Thoracic aorta (tissue), 2 donors: ENCODE measurements at places on chromosomes 2 and 18. TPM values are rescaled to one million over a fixed set of nuclear protein-coding genes. Genes with fewer than 3 reads are reported as not detected.

- DNase-seq = no peak
Observed at GRCh38 chr18:50277942-50278341, 3.4 kb downstream of the MBD1 start.

DNA sequence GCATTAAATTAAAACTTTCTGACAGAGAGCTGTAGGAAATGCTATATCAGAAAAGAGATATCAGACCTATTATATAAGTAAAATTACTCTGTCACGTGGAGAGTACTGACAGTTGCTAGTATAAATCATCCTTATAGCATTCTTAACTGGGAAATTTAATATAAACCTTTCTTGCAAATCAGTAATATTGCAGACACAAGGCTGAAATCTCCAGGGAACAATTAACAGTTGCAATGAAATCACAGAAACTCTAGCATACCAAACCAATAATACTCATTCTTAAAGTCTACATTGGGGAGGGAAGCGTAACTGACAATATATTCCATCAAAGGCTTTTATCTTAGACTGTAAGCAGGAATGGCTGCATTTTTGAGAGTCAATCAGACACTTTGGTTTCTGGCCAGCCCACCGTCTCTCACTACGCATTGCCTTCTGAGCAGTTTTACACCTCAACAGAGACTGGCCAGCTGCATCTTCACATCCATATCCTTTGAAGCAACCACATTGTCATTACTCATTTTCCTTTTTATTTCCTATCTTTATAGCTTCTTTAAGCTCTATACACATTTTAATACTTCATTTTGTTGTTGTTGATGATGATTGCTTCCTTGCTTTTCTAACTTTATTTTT, 536.0 kb upstream of the CDH2 start:
- no peak for DNase-seq

- no peak for DNase-seq
Observed at GRCh38 chr2:147554521-147555107, 290.2 kb upstream of the ACVR2A start.

DNA sequence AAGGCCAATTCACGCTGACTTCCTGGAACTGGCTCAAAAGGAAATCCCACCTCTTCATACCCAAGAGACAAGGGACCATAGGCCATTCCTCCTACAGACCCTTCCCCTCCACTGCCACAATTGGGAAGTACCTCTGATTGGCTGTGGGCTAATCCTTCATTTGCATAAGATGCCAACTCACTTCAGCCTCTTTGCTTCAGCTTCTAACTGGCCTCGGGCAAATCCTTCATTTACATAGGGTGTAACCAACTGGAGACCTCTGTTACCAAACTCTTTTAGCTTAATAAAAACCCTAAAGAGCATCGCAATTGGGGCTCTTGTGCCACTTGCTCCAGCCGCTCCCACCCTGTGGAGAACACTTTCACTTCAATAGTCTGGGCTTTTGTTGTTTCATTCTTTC, 38.2 kb downstream of the MC2R start:
- no peak for DNase-seq

DNA sequence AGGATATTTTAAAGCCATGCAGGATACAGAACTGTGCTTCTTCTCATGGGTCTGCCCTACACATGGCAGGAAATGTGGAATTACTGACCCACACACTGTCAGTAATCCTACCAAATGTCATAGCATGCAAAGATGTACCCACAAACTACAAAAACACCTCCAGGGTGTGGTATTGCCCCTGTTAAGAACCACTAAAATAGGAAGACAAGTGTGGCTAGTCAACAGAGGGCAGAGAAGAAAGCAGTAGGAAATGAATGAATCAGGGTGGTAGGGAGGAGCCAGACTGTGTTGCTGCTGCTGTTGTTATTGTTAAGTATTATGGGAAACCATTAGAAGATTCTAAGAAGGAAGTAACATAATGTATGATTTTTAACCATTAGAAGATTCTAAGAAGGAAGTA, 556.7 kb upstream of the ACVR2A start:
- DNase-seq = no peak

DNA sequence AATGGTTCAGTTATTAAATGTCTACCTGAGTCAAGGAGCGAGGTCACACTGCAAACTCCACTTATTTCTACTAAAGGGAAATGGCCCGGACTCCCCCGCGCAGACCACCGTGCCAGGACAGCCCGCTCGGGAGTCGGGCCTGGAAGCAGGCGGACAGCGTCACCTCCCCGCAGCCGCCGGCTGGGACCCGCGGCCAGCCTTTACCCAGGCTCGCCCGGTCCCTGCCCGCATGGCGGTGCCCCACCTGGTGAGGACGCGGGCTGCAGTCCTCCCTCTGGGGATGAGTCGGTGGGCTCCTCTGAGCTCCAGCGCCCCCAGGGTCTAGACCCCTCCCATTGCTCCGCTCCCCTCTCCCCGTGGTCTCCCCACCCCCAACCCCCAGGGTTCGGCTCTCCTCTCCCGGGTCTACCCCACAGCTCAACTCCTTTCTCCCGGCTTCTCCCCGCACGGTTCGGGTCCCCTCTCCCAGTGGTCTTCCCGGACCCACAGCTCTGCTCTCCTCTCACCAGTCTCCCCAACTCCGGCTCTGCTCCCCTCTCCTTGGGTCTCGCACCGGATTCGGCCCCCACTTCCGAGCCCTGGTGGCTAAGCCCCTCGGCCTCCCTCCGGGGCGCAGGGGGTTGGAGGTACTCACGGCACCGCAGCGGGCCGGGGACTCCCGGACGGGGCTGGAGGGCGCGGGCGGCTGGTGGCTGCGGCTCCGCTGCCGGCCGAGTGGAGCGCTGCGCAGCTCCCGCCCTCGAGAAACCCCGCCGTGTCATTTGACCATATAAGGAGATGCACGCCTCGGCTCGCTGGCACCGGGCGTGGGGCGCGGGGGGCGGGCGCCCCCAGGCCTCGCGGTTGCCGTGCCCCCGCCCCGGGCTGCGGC, at the start of gene FHL2:
TSS of gene FHL2 (minus strand) at position 716 of the 871 bp plus-strand sequence. CDS start 12,535 bp downstream, outside the sequence.
- no peak for DNase-seq

GRCh38 chr2:148521181-148521580, 123.4 kb upstream of the EPC2 start:
- DNase-seq = no peak

DSEL gene
- total RNA-seq = 34.1 TPM

LBX2 gene
- total RNA-seq = 0.54 TPM

GRCh38 chr2:104678181-104678580, 175.7 kb upstream of the POU3F3 start:
- no peak for DNase-seq

LIPG gene
- 30.5 TPM for total RNA-seq

DNA sequence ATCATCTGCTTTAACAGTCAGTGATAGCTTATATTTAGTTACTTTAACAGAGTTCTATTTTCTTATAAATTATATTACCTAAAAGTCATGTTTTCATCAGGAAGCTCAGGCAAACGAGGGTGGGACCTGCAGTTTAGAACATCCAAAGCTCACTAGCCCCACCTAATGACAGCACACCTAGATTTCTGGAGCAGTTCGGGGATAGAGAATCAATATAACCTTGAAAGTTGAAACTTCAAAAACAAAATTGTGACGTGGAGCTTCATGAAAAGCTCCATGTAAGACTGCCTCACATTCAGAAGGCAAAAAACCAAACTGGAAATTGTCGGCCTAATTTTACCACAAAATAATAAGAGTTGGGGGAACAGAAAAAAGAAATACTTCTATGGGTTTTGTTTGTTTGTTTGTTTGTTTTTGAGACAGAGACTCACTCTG, 185.9 kb upstream of the CCDC150 start:
- DNase-seq = no peak

- no peak for DNase-seq
Observed at GRCh38 chr2:38178556-38179419, 102.8 kb upstream of the CYP1B1 start.

- no peak for DNase-seq
Observed at GRCh38 chr2:20516646-20517341, 69.9 kb downstream of the RHOB start.

GAREM2 gene
- 5.6 TPM for total RNA-seq

ITM2C gene
- 65.5 TPM for total RNA-seq

- DNase-seq = no peak
Observed at GRCh38 chr18:42736074-42736473, 379.4 kb downstream of the RIT2 start.

GRCh38 chr2:71806432-71806831, 341.2 kb downstream of the CYP26B1 start:
- DNase-seq = no peak

- no peak for DNase-seq
Observed at GRCh38 chr18:48621815-48622555, 83.2 kb downstream of the CTIF start.

DNA sequence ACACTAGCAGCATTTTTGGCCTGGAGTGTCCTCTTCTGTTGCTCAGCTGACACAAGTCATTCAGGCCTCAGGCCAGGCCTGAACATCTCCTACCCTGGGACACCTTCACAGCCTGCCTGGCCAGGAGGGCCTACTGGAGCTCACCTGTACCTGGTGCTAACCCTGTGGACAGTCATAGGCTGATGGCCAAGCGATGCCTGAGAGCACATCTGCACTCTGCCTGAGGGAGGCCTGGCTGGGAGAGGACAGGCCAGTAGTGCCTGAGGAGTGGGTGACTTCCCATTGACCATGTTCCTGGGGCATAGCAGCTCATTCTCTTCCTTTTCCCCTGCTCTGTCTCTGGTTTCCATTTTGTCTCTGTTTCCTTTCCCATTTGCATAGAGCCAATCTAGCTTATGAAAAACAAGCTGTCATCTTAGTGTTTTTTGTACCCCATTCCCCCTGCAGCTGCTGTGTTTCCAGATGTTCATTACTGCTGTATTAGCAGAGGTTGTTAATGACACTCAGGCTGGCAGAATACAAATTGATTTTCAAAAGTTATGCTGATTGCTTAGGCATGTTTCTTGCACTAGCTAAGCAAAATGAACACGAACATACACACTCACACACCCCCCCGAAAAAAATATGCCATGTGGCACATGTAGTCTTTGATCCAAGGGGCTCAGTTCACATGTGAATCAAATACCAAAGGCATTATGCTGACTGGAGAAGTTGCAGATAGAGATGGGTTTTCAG, 149.7 kb upstream of the HS6ST1 start:
- no peak for DNase-seq

DNA sequence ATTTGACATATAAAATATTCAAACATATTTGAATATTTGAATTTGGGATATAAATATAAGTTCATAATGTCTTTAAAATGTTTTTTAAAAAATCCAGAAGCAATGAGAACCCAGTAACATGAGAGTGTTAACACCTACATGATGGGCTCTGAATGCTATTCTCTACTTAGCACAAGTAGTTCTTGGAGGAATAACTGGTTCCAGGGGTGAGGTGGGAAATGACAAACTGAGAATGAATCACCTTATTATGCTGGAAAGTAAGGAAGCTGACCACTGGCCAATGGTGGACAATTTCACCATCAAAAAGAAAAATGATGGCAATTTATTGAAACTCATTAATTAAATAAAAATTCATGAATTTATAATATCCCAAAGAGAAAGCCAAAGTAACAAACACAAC, 79.6 kb upstream of the NABP1 start:
- DNase-seq = no peak

- DNase-seq = no peak
Observed at GRCh38 chr2:10764896-10765295, 43.5 kb downstream of the ATP6V1C2 start.

DNA sequence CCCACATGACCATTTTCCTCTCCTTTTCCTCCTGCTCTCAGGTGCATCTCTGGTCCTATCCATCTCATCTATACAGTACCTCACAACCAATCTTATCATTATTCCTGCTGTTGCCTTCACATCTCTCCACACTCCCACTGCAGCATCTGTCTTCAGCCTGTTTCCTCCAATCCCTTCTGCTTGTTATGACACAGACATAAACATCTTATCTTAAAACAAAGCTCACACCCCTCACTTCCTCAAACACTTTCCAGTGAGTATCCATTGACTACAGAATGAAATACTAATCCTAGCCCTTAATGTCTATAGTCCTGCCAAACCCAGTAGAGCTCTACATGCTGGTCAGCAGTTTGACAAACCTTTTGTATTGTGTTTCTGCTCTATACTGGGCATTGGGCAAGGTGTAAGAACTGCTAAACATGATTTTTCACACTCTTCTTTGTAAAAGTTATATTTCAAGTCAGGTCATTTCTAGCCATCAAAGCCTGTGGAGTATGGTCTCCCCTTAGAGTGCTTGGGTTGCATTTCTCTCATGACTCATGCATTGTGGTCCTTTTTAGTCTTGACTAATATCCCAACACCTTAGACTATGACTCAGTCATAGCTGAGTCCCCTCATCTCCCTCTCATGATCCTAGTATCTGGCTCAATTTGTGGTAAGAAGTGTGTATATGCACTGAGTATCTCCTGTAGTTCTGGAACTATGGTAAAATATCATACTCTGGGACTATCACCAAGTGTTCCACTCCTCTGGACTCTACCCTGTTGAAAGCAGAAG, 187.0 kb downstream of the CYRIA start:
- DNase-seq = no peak

ITPRID2 gene
- 121 TPM for total RNA-seq

SERPINB3 gene
- total RNA-seq = not detected

- DNase-seq = no peak
Observed at GRCh38 chr2:1153920-1154319, 203.3 kb downstream of the SNTG2 start.

DNA sequence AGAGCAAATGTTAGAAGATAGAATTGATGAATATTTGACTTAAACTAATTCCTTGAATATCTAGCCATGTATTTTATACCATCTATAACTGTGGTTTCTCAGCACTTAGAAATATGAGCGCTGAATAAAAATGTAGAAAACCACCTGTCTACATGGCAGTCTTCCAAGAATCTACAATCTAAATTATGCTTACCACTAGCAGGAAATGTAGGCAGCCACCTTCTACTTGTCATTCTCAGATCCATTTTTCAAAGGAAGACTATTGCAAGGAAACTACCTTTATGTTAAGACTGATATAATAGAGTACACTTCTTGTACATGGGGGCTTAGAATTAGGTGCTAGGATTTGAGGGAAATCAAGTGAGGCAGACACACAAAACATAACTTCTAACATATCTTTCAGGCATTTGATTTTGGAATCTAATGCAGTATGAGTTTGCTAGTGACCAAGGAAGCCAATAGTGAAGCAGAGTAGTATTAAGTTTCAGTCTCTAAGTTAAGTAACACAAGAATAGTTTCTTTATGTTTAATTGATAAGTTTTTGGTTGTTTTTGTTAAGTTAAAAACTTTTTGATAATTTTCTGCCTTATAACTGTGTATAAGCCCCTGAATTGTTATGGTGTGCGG, 175.9 kb upstream of the ITGA4 start:
- DNase-seq = no peak

- no peak for DNase-seq
Observed at GRCh38 chr2:151973901-151974199, 125.0 kb downstream of the CACNB4 start.

DOK6 gene
- 2.0 TPM for total RNA-seq

GRCh38 chr2:225948903-225949302, 549.4 kb downstream of the NYAP2 start:
- DNase-seq = no peak

SS18 gene
- 85.0 TPM for total RNA-seq

- no peak for DNase-seq
Observed at GRCh38 chr2:38617301-38617700, 14.6 kb upstream of the HNRNPLL start.
